Activated naive CD8-positive, alpha-beta T cell treated with anti-CD3 and anti-CD28 coated beads for 36 hours (primary cell): ENCODE measurements at places on chromosomes 11 and 22. TPM values are rescaled to one million over a fixed set of nuclear protein-coding genes. Genes with fewer than 3 reads are reported as not detected.

The OR4C13 gene
- total RNA-seq: not detected

The CASP12 gene
- not detected for total RNA-seq

The OR52I2 gene
- total RNA-seq: not detected

The SEC14L2 gene
- 9.4 TPM for total RNA-seq

The CAPN5 gene
- 2.2 TPM for total RNA-seq

The AIFM3 gene
- 0.14 TPM for total RNA-seq

The ZC3H7B gene
- 58.8 TPM for total RNA-seq
